ENCODE measurements at places on chromosomes 12 and 14. TPM values are rescaled to one million over a fixed set of nuclear protein-coding genes. Genes with fewer than 3 reads are reported as not detected.

- DNase-seq = no peak
Measured at GRCh38 chr12:94586589-94587259, 63.6 kb downstream of the TMCC3 start.

DNA sequence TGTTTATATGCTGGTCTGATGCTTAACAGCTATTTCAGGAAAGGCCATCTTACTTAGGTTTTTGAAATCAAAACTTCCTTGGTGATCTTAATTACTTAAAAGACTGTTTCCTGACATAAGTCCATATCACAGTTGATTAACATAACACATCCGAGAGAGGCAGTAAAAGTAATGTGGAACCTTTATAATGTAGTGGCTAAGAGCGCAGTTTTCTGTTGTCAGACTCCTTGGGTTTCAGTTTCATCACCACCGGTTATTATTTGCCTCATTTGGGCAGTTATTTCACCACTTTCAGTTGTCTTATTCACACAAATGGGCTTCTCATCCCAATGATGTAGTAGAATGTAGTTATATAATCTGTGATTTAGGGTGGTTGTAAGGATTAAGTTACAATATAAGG, 30.9 kb downstream of the TBC1D15 start:
- DNase-seq = no peak

DNA sequence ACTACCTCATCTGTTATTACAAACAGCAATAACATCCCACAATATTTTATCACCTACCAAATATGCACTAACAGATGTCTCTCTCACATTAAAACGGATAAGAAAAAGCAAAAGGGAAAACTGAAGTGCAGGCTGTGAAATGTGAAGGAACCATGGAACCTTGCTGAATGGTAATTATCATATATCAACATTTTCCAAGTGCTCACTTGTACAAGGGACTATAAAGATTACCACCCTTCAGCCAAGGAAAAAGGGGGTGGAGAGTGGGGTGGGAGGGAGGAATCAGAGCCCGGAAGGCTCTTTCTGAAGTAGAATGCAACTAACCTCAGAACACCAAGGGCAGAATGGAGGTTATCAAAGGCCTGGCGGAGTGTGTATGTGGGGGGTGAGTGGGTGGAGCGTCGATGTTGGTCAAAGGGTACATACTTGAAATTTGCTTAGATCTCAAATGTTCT, 1.2 kb downstream of the SNX6 start:
- DNase-seq = no peak

DNA sequence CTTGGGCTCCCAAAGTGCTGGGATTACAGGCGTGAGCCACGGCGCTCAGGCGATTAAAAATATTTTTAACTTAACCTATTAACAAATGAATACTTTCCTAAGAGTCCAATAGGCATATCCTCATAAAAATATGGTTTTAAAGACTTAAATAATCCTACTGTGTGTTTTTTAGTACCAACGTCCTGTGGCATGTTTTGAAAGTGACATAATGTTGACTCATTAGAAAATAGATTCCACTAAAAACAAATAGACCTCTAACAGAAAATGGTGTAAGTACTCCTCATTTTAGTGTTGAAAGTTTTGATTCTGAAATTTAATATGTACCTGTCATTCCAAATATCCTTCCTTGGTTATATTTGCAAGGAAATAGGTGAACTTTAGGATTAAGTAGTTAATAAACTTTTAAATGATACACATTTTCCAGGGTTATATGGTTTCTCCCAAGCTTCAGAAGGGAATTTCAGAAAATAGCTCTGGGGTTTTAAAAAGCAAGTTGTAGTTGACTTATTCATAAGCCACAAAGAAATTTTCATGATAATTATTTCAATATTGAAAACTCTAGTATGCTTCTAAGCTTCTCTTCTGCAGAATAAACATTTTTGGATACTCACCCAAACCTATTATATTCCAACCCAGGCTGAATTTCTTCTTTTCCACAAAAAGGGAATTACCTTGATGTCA, 12.1 kb upstream of the LUM start:
- DNase-seq = peak; percentile 42

Gene RGS6
- not detected for total RNA-seq

Measured in M059J (cell line).